ENCODE measurements at places on chromosomes 3 and 15. TPM values are rescaled to one million over a fixed set of nuclear protein-coding genes. Genes with fewer than 3 reads are reported as not detected.

DNA sequence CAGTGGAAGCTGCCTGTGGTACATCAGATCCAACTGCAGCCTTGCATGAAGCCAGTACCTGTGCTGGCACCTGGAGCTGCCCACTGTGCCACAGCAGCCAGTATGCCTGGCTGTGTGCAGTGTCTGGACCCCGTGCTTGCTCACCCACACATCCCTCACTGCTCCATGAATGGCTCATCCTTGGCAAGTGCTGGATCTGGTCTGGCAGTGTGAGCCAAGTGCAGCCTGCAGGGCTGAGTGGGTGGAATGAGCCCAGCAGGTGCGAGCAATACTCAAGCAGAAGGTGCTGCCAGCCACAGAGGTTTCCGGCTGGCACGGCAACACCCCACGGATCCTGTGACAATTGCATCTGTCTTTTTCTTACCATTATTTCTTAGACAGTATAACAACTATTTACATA is 488.2 kb upstream of the ROBO2 start:
- H3K4me3 ChIP-seq, result no peak overlapping the region
- no peak overlapping the region for H3K27ac ChIP-seq
- H3K4me1 ChIP-seq, result no peaks in the 10 kb centered on the region
- no peaks in the 10 kb centered on the region for H3K36me3 ChIP-seq

Gene LRCH3
- 51.2 TPM for total RNA-seq

- no peak overlapping the region for H3K27ac ChIP-seq
- H3K27me3 ChIP-seq, result no peaks in the 10 kb centered on the region
- DNase-seq, result peak; percentile 71
- no peaks in the 10 kb centered on the region for H3K36me3 ChIP-seq
Measured at GRCh38 chr3:10344147-10344943, 23.4 kb upstream of the SEC13 start.

GRCh38 chr15:26867200-26868007 is 542 bp downstream of the GABRA5 start:
- H3K4me1 ChIP-seq, result no peaks in the 10 kb centered on the region
- H3K27ac ChIP-seq, result no peak overlapping the region
- no peaks in the 10 kb centered on the region for H3K36me3 ChIP-seq
- H3K4me3 ChIP-seq, result no peak overlapping the region
- DNase-seq, result no peak

Gene CFAP100
- not detected for total RNA-seq

- H3K4me3 ChIP-seq, result no peak overlapping the region
- H3K4me1 ChIP-seq, result no peaks in the 10 kb centered on the region
- DNase-seq, result no peak
- no peaks in the 10 kb centered on the region for H3K36me3 ChIP-seq
- H3K27ac ChIP-seq, result no peak overlapping the region
- H3K27me3 ChIP-seq, result no peaks in the 10 kb centered on the region
Measured at GRCh38 chr3:41683666-41684350, 278.1 kb downstream of the ULK4 start.

GRCh38 chr3:40969341-40969740 is 230.0 kb upstream of the CTNNB1 start:
- H3K4me3 ChIP-seq, result no peak overlapping the region
- H3K27me3 ChIP-seq, result no peaks in the 10 kb centered on the region
- no peak for DNase-seq
- no peak overlapping the region for H3K27ac ChIP-seq
- H3K36me3 ChIP-seq, result no peaks in the 10 kb centered on the region

Gene CCNB2
- 28.2 TPM for total RNA-seq

DNA sequence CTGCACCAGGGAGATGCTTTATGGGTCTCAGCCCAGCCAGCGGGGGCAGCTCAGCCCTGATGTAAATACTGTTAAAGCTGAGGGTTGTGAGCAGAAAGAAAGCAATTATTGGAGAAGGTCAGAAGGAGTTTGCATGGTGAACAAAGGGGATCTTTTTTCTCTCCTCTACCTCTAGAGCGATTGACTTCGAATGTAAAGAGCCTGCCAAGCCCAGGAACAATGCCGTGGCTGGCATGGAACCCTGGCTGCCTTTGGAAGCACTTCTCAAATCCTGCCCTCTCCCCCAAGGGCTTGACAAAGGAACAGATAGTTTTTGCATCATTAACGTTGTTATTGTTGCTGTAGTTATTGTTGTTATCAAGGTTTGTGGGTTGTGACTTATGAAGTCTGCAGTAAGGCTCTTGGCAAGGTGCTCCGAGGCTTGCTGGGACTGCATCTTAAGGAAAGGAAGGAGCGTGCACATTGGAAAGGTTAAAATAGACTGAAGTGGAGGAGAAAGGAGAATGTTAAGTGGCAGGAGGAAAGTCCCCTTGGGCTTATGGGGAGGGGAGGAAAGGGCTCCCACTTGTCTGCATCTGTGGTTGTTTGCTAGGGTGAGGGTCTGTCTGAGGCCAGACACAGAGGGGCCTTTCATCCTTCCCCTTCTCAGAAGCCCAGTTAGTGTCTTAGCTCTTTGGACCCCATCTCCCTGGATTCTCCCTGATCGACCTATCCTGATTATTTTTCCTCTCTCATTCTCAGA is 16.7 kb downstream of the PDIA5 start:
- no peak for DNase-seq
- no peaks in the 10 kb centered on the region for H3K36me3 ChIP-seq
- H3K27ac ChIP-seq, result no peak overlapping the region
- H3K4me1 ChIP-seq, result no peaks in the 10 kb centered on the region

Gene LRRFIP2
- total RNA-seq, result 34.3 TPM

Gene ERICH6
- total RNA-seq, result 0.39 TPM

DNA sequence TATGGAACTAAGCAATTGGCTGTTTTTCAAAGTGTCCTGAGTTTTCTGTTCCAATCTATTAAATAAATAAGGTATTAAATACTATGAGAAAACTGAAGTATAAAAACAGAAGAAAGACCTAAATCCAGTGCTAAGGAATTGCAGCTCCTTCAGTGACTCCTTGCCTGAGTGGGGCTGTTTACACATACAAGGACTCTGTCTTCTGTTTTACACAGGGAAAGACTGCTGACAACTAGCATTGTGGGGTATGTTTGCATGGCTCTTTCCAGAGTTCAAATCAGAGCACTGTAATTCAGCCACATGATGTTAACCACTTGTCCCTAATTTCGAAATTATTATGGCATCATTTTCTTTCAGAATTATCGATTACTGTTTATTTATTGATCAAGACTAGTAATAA is 31.3 kb upstream of the MEIS2 start:
- H3K4me1 ChIP-seq, result no peaks in the 10 kb centered on the region
- no peak for DNase-seq
- no peak overlapping the region for H3K4me3 ChIP-seq
- H3K27ac ChIP-seq, result no peak overlapping the region
- no peaks in the 10 kb centered on the region for H3K36me3 ChIP-seq

Gene CLRN1
- not detected for total RNA-seq

DNA sequence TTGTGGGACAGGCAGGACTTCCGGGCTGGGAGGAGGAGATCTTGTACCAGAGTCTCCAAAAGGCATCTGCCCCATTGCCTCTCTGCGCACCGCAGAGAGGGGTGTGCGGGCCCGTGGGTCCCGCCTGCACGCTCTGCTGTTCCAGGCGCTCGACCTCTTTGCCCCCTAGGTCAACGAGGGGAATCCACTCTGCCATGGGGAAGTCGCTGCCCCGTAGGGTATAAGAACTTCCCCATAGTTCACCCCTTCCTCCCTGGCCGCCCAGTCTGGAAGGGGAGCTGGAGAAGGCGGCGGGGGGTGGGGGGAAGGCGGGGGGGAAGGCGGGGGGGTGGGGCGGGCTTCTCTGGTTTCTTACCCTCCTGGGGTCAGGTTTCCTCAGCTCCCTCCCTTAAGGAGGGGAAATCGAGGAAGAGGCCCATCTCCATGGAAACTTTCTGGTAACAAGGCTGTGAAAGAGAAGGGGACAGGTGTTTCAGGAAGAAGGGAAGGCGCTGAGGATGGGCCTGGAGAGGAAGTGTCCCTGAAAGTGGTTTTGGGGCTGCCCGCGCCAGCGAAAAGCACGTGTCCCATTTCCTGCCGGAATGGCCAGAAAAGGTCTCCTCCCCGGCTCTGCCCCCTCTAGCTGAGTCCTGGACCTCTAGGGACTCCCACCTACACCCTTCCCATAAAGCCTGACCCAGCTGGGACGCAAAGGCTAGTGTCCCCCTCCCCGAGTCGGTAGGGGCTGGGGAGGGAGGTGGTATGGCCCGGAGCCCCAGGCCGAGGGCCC is 27.5 kb downstream of the NR1I2 start:
- no peaks in the 10 kb centered on the region for H3K27me3 ChIP-seq
- H3K36me3 ChIP-seq, result no peaks in the 10 kb centered on the region
- no peak for DNase-seq
- H3K4me1 ChIP-seq, result peaks cover 11% of the 10 kb centered on the region
- H3K4me3 ChIP-seq, result peak overlapping the region; percentile 70

DNA sequence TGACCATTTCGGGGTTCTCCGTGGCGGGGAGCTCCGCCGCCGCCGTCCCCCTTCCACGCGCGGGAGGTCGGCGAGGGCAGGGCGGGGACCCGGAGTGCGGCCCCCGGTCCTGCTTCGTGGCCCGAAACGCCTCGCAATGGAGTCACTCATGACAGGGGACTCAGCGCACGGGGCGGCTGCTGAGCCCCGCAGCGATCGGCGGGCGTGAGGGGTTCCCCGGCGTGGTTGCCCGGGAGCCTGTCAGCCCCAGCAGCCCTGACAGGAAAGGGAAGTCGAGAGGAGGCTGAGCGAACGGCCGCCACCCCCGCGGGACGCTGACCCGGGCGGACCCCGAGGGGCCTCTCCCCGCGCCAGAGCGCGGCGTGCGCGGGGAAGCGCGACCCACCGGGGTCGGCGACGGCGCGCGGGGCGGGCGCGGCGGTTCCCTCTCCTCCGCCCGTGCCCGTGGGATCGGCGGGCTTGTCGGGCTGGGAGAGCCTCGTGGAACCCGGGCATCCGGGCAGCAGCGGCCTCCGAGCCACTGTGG is 564 bp upstream of the PIGZ start:
- no peaks in the 10 kb centered on the region for H3K4me1 ChIP-seq
- peak overlapping the region; percentile 51 for H3K27ac ChIP-seq
- DNase-seq, result peak; percentile 19
- no peaks in the 10 kb centered on the region for H3K36me3 ChIP-seq

GRCh38 chr3:128553560-128553959 is 60.6 kb upstream of the GATA2 start:
- no peaks in the 10 kb centered on the region for H3K4me1 ChIP-seq
- H3K36me3 ChIP-seq, result no peaks in the 10 kb centered on the region
- H3K27me3 ChIP-seq, result no peaks in the 10 kb centered on the region
- DNase-seq, result no peak
- H3K27ac ChIP-seq, result no peak overlapping the region

DNA sequence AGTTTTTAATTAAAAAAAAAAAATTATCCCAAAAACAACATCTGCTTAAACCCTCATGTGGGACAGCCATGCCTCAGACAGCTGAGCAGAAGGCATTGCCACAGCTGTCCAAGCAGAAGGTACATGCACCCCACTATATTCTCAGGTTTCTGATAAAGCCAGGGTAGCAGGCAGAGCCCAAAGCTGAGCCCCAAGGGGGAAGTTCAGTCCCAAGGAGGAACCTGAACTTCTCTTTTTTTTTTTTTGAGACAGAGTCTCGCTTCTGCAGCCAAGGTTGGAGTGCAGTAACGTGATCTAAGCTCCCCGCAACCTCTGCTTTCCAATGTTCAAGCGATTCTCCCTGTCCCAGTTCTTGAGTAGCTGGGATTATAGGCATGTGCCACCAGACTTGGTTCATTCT is 33.2 kb downstream of the MKRN2 start:
- H3K27me3 ChIP-seq, result no peaks in the 10 kb centered on the region
- no peaks in the 10 kb centered on the region for H3K4me1 ChIP-seq
- no peak overlapping the region for H3K4me3 ChIP-seq
- no peak overlapping the region for H3K27ac ChIP-seq

Data from CD8-positive, alpha-beta memory T cell (primary cell).